NCI-H2029 (cell line): ENCODE measurements at places on chromosomes 12 and 14.

DNA sequence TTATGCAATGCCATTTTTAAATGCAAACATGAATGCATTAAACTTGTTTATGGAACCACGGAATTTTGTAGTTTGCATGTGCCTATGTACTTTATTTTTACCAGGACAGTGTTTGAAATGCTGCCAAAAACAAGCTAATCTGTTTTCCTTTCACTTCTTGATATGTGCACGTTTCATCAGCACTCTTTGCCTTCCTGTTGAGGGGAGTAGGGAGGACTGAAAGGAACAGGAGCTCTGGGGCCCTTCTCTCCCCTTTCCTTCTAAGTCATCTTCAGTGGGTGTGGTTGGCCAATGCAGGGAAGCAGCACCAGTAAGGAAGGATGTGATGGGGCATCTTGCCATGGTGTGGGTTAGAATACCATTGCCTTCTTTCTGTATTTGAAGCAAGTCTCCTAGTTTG lies 12.1 kb upstream of the PPP4R4 start:
- DNase-seq: no peak

- DNase-seq: no peak
Measured at GRCh38 chr12:41073633-41074472, 114.3 kb upstream of the PDZRN4 start.

- no peak for DNase-seq
Measured at GRCh38 chr14:72916174-72916573, 10.1 kb upstream of the DCAF4 start.

- no peak for DNase-seq
Measured at GRCh38 chr14:67820428-67820971, 921 bp downstream of the RAD51B start.

DNA sequence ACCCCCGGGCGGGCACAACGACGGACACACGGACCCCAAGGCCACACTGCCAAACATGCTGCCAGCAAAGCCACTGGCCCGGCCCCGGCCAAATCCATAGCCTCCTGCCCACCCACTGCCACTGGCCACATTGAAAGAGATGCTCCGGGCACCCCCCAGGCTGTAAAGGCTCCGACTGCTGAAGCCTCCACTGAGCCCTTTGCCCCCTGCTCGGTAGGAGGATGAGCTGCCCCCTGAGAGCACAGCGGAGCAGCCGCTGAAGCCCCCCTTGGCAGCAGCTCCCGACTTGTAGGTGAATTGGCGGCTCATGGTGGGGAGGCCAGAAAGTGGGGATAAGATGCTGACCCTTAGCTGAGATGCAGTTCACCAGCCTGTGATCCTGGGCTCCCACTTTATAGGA lies at the start of gene KRT73:
Gene KRT73, minus strand, starts transcription at position 344 of the 400 bp plus-strand sequence. Its CDS starts 35 bp downstream, at position 309.
- no peak for DNase-seq

DNA sequence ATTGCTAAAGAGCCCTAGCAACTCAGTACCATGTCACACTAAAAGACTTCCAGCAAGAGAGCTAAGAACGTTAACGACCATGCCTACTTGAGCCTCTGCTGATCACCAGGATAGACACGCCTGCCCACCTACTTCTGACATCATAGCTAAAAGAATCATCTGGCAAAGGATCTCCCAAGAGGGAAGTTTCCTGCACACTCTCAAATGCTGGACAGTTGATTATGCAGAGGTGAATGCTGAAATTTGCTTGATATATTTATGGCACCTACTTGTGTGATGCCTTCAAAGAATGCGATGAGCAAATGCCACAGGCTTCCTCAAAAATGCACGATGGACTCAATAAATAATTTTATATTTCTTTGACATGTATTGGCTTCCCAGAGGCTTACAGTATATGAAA lies 113.6 kb downstream of the GALC start:
- DNase-seq: no peak

DNA sequence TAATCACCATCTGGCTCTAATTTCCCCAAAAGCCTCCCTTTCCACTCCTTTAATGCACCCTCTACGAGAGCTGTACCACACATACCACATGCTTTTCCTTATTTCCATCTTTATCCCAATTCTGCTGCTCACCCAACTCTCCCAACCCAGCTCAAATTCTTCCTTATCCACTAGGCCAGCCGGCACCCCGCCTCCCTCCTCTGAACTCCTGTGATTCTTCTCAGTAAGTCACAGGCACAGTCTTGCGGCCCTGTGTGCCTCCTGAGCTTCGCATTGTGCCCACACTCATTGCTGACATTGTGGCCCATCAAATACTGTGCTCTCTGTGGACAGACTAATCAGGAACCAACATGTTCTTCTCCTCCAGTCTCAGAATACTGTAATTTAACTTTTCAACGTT lies 45.4 kb downstream of the APPL2 start:
- no peak for DNase-seq

DNA sequence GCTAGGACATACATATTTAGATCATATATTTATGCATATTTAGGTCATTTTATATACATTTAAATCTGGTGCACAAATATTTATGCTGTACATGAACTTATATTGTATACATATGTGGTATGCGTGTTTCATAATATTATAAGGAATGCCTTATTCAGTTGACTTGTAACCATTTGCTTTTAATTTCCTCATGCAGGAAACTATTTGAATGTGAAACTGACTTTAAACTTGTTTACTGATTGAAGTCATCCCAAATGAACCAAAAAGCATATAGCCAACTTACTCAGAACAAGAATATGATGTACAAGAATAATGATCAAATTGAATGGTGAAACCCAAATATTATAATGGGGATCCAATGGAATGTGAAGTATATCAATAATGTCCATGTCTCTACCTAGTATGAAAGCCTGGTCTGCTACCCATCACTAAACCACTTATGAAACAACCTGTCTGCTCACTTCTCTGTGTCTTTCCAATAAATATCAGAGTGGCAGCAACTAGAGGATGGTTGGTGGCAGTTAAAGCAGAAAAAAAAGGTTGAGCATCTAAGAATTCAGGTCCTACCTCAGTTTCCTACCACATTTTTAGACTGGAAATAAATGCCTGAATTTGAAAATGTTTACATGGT lies 38.3 kb downstream of the RPS6KA5 start:
- DNase-seq: no peak

GRCh38 chr12:68290126-68290525 lies 36.7 kb upstream of the IL22 start:
- DNase-seq: no peak

DNA sequence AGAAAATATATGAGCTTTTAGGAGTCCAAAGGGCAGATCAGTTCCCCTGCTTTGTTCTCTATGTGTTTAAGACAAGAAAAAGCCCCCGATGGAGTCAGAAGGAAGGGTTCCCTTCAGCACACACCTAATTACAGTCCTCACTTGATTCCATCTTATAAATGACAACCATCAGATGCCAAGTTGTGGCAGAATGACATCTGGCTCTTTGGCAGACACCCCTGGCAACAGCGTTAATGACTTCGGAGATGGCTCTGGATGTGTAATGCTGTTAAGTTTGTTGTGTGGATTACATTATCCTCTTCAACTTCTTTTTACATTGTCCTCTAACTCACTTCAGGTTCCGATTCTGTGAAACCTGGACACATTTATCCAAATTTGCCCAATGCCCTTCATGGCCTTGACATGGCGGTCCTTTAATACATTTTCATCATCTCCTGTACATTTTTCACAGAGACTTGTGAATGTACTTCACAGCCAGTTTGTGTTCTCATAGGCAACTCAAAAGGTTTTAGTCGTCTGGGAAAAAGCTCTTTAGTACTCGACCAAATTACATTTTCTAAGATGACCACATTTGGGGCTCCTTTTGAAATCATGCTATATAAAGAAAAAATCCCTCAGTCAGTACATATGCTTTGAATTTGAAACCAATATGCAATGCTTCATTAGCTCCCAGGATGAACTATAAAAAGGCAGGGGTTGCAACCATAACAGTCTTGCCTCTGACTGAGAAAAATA lies 667.8 kb downstream of the NOVA1 start:
- DNase-seq: no peak

GRCh38 chr12:21305661-21306060 lies 29.1 kb downstream of the SLCO1A2 start:
- no peak for DNase-seq

GRCh38 chr12:84135586-84136279 lies 776.9 kb downstream of the SLC6A15 start:
- DNase-seq: no peak

DNA sequence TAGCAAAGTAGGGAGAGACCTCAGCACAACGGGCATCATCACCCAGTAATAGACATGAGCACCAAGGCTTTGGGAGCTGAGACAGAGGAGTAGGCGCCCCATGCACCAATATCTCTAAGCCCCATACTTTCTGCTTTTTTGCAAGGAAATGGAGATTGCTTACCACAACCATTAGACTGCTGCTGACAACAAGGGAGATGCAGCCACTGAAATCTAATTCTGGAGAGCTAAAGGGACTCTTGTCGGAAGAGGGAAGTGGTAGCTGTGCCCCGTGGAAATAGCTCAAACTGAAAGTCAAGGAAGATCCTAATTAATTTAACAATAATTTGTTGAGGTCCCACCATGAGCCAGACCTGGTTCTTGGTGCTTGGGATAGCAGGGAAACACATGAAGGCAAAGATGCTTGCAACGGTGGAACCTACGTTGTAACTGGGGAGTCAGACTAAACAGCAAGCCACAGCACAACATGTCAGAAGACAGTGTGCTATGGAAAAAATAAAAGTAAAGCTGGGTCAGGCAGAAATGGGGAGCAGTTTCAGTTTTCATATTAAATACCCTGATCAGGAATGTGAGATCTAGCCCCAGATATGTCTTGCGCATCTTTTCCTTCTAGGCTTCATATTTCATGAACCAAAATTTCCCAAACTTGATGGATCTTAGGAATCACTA lies 1131.0 kb downstream of the BCL11B start:
- no peak for DNase-seq

DNA sequence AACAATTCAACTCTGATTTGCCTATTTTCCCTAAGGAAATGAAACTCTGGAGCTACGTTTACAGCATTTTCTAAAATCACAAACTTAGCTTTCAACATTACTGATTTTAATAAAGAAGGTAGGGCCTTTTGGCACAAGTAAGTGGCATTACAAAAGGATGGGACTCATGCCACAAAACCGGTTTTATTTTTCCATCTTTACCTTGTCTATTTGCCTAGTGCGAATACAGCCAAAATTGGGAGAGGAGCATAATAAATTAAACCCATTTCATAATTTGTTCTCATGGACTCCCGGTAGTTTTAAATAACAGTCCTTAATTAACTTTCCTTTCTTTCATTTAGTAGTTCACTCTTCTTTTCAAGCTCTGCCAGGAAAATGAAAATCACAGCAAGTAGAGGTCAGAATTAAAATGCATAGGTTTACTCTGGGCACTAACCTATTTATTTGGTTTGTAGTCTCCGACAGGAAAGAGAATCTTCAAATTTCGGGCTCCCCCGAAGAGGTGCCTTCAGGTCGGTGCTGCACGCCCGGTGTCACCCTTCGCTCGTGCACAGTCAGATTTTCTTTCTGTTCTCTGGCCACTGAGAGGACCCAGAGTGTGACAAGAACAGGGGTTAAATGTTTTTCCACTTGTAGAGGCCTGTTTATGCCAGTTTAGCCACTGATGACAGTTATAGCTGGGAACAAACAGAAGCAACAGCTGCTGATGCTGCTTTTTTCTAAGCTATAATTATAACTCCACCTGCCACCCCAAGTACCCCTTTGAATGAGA lies at the start of gene BEST3:
Gene BEST3, minus strand, starts transcription at position 535 of the 772 bp plus-strand sequence. CDS start 1,505 bp downstream, outside the sequence.
- peak; percentile 94 for DNase-seq

- no peak for DNase-seq
Measured at GRCh38 chr12:21500786-21501257, 613 bp downstream of the RECQL start.

- DNase-seq: no peak
Measured at GRCh38 chr14:49526101-49526500, 60.1 kb downstream of the RPS29 start.

- DNase-seq: no peak
Measured at GRCh38 chr14:95331708-95332408, 12.2 kb upstream of the CLMN start.

- no peak for DNase-seq
Measured at GRCh38 chr12:52798003-52798670, 2.2 kb upstream of the KRT3 start.

GRCh38 chr12:25438638-25439037 lies 114.4 kb downstream of the LMNTD1 start:
- no peak for DNase-seq

GRCh38 chr12:106280106-106280505 lies 22.4 kb upstream of the TCP11L2 start:
- no peak for DNase-seq

DNA sequence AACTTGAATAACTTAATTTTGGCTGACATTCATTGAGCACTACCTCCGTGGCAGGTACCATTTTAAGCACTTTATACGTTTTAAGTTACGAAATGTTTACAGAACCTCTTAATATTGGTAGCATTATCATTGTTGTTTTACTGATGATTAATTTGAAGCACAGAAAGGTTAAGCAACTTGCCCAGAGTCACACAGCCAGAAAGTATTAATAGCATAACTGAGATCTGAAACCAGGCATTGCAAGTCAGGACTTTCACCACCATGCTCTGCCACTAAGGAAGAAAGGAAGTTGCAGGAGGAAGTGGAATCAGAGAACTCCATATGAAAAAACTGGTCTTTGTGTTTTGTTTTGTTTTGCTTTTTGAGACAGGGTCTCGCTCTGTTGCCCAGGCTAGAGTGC lies 28.2 kb upstream of the BCAT1 start:
- no peak for DNase-seq

- peak; percentile 54 for DNase-seq
Measured at GRCh38 chr12:99413751-99414150, 233.8 kb upstream of the GARIN6 start.

GRCh38 chr12:89650239-89650638 lies 58.4 kb downstream of the ATP2B1 start:
- no peak for DNase-seq

DNA sequence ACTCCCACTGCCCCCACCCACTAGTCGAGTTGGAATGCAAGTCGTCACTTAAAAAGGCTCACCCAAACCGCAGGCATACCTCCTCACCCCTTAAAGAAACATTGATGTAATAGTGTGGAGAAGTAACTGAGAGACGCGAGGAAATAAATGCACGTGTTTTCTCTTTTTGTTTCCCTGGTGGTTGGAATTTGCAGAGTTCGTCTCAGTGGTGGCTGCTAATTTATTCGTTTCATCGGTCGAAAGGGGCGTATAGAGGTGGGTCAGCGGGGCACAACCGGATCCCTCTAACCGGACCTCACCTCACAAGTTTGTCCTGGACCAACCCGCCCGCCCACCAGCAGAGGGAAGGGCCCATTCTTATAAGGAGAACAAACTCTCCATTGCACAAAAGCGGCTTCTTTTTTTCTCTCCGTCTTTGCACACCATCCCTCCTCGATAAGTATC lies 5.0 kb upstream of the NPAS3 start:
- DNase-seq: peak; percentile 49
